ENCODE measurements at places on chromosomes 13 and 19. TPM values are rescaled to one million over a fixed set of nuclear protein-coding genes. Genes with fewer than 3 reads are reported as not detected.

GRCh38 chr13:85241060-85241459 is 558.2 kb downstream of the SLITRK6 start:
- peak; percentile 34 for DNase-seq

- no peak for DNase-seq
Measured at GRCh38 chr13:26011208-26011573, 40.6 kb downstream of the SHISA2 start.

- no peak for DNase-seq
Measured at GRCh38 chr19:43572171-43572588, 3.1 kb downstream of the XRCC1 start.

GRCh38 chr19:17610384-17610783 is 54.9 kb downstream of the COLGALT1 start:
- DNase-seq: no peak

ZNF607 gene
- 5.4 TPM for total RNA-seq

DNA sequence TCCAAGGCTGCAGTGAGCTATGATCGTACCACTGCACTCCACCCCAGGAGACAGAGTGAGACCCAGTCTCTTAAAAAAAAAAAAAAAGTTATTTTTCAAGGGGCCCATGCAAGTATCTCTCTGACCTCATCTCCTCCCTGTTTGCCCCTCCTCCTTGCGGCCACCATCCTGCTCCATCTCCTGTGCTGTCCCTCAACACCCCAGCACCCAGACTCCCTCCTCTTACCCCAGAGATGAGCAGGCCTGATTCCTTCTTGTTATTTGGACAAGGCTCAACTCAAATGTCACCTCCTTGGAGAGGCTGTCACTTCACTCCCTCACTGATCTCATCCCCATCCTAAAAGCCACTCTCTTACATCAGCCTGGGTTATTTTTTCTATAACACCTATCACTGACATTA is 4.4 kb downstream of the RYR1 start:
- DNase-seq: no peak

PRRG2 gene
- 11.7 TPM for total RNA-seq

DNA sequence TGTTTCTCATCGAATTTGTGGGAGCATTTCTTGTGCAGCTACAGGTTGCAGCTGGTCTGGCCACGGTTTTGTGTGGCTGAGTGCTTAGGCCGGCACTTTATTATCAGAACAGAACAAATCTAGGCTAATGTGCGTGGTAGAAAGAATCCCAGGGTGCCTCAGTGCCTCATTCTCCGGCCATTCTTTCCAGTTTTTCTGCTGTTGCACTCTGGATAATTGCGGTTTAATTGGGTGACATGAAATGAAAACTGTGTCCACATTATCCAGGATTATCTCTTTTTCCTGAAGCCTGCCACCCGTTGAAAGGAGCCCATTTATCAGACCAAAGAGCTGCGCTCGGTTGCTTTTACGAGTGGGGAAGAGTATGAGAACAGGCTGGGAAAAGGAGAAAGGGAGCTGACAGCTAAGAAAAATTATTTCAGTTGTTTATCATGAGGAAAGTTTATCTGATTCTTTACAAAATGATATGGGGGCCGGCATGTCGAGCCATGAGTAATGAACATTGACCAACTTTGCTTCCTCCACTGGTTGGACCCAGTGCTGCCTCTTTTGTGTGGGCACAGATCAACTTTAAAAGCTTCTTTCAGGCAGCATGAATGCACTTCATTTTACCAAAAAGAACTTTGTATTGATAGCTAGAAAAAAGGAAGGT is 117.0 kb upstream of the SOX21 start:
- peak; percentile 97 for DNase-seq

ZNF260 gene
- 9.6 TPM for total RNA-seq

- DNase-seq: peak; percentile 70
Measured at GRCh38 chr13:79998381-79998880, 342.5 kb downstream of the SPRY2 start.

- peak; percentile 93 for DNase-seq
Measured at GRCh38 chr13:22925881-22926747, 254.7 kb upstream of the SGCG start.

ATP4B gene
- total RNA-seq: not detected

CEACAM3 gene
- 4.3 TPM for total RNA-seq

GRCh38 chr13:31207661-31208552 is 8.1 kb downstream of the B3GLCT start:
- peak; percentile 82 for DNase-seq

GRCh38 chr13:27954406-27954851 is 14.7 kb downstream of the CDX2 start:
- peak; percentile 22 for DNase-seq

- no peak for DNase-seq
Measured at GRCh38 chr13:73733706-73734105, 400.5 kb downstream of the KLF12 start.

PEG3 gene
- 35.8 TPM for total RNA-seq

GRCh38 chr13:95893861-95894260 is 159.3 kb downstream of the UGGT2 start:
- no peak for DNase-seq

CEACAM20 gene
- not detected for total RNA-seq

GRCh38 chr19:14479975-14480699 is 5.0 kb upstream of the PTGER1 start:
- DNase-seq: peak; percentile 78

DNA sequence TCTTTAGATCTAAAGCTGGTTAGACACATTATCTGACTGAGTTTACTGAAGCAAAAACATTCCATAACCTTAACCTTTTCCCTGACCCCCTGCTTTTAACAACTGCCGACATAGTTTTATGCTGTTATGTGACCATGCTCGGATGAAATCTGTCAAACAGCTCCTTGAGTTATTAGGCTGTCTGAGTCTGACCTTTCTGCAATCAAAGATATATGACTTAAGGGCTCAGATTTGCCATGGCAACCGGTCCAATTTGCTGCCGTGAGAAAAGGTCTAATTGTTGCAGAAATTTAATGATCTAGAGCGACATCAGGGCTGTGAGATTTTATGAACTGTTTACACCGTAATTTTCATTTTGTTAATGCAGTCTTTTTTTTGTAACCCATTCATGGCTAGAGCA is 61.8 kb downstream of the URI1 start:
- no peak for DNase-seq

- no peak for DNase-seq
Measured at GRCh38 chr19:42285541-42285941, 16.4 kb upstream of the PRR19 start.

DNA sequence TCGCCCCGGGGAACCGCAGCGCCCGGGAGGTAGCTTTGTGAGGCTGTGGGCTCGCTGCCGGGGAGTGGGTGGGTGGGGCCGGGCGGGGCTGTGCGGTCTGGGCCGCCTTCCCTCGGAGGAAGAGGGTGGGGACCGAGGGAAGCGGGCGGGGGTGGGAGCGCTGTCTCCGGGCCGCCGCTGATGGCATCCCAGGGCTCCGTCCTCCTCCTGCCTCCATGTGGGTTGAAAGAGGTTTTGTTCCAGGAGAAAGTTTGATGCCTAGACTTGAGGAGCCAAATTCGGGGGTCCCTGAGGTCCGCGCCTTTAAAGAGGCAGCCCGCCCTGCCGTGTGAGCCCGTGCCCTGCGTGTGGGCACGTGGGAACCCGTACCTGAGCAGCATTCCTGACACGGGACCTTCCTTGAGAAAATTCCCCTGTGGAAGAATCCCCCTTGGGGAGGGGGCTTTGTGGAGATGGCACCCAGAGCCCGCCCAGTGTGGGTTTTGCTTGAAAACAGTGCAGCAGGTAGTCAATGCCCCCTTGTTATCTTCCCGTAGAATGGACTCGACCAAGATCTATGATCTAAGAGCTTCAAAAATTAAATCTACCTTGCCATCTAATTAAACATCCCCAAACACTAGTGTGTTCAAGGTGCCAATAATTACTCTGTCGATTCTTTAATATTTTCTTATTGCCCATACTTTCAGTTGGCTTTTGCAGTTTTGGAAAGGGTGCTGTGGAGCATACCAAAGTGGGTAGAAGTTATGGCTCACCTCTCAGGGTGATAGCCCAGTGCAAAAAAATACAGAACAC is 107.8 kb downstream of the RXFP2 start:
- no peak for DNase-seq

GRCh38 chr13:100306434-100306999 is 217.6 kb downstream of the PCCA start:
- no peak for DNase-seq

- DNase-seq: no peak
Measured at GRCh38 chr13:96481482-96481881, 391.6 kb downstream of the HS6ST3 start.

ZNF723 gene
- total RNA-seq: not detected

- DNase-seq: no peak
Measured at GRCh38 chr13:45496942-45497341, 32.2 kb downstream of the COG3 start.

- DNase-seq: no peak
Measured at GRCh38 chr19:46211201-46211881, 18.2 kb upstream of the IGFL1 start.

DNA sequence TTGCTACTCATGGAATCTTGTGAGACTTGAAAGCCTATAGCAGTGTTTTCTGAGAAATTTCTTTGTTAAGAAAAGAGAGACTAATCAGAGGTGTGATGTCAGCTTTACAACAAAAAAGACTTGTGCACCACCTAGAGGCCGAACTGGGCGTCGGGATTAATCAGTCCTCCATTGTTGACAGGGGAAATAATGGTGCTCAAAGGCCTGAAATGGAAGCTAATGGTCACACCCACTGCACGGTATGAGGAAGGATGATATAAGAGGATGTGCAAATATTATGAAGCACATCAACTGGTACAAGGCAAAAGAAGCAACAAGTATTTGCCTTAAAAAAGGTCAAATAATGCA is 480.2 kb upstream of the MIR17HG start:
- peak; percentile 72 for DNase-seq

DNA sequence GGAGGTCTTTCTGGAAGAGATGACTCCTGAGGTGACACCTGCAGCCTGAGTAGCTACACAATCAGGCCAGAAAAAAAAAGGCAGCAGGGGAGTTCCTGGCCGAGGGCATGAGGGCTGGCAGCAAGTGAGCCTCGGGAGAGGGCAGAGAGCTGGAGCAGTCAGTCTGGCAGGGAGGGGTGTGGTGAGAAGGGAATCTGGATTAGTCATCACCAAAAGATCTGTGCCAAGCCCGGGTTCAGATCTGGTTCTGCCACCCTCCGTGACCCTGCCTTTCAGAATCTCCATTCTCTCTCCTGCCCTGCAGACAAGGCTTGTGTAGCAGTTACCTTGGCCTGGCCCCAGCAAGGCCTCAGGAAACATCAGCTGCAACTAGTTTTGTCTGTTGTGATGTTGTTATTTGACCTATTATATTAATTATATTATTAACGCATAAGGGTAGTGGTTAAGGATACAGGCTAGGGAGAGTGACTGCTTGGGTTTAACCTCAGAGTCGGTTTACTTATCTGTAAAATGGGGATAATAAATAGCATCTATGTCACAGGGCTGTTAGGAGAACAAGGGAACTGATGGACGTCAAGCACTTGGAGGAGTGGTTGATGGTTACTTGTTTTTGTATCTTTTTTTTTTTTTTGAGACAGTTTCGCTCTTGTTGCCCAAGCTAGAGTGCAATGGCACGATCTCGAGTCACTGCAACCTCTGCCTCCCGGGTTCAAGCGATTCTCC is 2.7 kb upstream of the CAPNS1 start:
- no peak for DNase-seq
